Activated gamma-delta T cell treated with anti-CD3 and anti-CD28 coated beads, Interleukin-2, amount 50 U/mL, for 16 hours (primary cell): ENCODE measurements at places on chromosomes 4 and X.

DNA sequence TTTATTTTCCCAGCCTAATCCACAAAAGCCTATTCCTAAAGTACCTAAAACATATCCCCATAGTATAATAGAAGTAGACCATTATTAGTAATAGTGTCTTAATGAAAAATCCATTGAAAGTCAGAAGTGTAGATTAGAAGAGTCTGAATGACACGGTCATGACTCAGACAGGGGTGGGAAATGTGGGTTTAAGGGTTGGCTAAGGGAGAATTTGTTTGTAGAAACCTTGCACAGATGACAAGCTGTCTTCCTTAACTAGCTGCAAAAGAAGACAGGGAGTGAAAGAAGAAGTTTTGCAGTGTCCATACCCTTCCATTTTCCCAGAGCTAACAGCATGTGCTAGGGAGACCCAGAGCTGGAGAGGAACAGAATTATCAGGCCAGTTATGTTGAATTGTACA is 242.7 kb upstream of the ETNPPL start:
- no peak for DNase-seq

DNA sequence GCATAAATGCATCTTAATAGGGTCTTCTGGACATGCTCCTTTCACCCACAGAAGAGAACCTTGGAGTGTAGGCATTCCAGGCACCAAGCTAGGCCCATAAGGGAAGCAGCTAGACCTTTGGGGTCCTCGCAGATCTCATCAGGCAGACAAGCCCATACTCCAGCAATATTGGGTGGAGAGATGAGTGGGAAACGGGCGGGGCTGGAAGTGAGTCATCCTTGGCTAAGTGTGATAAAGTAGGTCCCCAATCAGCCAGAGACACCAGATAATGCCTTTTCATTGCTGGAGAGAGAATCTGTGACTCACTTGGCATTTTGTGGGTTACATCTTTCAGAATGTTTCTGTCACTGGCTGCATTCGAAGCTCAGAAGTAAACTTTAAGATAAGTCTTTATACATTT is 133.3 kb upstream of the MBNL3 start:
- peak; percentile 2 for DNase-seq

DNA sequence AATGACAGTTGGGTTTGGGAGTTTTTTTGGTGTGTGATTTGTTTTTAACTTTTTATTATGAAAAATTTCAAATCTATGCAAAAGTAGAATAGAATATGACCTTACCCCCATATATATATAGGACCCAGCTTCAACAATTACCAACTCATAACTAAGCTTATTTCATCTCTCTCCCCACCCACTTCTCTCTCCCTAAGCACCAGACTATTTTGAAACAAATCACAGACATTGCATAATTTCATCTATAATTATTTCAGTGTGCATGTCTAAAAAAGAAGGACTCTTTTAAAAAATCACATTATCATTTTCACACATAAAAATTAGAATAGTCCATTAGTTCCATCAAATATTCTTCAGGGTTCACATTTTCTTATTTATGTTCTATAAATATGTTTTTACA is 28.3 kb upstream of the NKX6-1 start:
- no peak for DNase-seq

DNA sequence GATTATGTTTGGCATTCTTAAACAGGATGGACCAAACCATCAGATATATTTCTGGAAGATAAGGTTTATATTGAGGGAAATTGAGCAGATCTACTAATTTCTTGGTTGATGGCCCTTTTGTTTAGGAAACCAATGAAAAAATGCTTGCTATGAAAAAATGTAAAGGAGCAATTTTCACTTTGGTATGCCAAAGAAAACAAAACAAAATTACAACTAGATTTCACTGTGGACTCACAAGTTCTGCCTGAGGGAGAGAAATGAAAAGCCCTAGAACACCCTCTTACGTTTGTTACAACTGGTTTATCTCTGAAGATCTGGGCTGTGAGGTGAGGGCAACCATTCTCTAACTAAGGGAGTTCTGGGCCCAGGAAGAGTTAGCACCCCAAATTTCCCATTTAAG is 122.5 kb upstream of the IL15 start:
- no peak for DNase-seq

DNA sequence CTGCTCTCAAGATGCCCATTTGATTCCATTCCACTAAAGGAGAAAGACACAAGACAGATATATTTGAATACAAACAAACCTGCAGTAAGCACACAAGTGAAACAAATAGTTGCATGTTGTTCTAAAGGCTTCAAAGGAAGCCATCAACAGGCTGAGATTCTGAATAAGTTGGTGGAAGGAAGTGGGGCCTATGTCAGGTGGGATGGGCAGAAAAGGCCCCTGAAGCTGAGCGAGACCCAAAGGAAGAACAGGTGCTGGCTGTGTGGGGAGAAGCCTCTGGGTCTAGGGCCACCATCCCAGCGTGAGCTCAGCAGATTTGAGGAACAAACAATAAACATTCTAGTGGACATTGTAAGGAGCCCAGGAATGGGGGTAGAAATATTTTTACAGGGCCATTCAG is 82.4 kb upstream of the PLAC8 start:
- DNase-seq = no peak

- DNase-seq = no peak
These were observed 37.5 kb downstream of the CBR4 start for GRCh38 chr4:168972596-168972995.

GRCh38 chr4:128983771-128984485 is 109.4 kb downstream of the SCLT1 start:
- DNase-seq = no peak

DNA sequence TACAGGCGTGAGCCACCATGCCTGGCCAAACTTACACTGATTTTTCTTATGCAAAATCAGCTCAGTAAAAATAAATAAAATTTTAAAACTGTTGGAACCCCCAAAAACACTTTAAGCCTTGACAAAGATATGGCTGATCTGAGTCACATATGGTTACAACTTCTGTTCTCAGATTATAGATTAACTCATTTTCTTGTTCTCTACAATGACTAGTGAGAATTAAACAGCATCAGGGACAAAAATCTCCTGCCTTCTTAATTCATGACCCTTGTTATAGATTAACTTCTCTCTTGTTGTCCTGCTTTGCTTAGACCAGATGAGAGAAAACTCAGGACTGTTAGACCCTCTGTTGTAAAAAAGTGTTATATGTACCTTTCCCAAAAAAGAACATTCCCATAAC is 24.2 kb upstream of the EXOC1L start:
- no peak for DNase-seq

DNA sequence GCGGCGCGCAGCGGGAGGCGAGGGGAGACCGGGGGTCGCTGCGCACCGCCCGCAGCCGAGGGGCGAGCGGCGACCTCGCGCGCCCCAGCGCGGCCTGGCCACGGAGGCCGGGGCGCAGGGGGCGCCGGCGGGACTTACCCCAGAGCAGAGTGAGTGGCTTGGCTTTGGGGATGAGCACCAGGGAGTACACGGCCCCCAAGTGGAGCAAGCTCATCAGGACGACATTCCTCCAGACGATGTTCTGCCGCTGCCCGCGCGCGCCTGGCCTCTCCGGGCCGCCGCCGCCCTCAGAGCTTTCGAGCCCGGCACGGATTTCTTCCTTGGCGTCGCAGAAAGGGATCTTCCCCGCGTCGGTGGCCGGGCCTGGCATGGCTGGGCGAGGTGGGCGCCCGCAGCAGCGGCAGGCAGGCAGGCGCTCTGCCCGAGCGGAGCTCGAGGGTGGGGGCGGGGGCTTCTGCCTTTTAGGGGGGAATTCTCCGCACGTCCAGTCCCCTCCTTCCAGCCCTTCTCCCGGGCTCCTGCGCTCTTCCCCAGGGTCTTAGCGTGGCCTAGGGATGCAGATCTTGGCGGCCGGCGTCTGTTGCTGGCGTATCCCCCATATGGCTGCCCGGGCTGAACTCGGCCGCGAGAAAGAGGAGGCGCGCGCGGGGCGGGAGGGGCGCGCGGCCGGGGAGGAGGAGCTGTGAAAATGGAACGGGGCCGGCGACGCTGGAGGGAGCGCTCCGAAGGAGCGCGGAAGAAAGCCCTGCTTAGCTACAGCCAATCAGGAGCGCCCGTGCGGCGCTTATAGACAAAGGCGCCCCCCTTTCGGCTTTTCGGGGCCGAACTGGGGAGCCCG is at the start of gene SCD5:
Gene SCD5 (minus strand): TSS at position 629 of the 838 bp plus-strand sequence. CDS start 259 bp downstream, at position 370.
- peak; percentile 37 for DNase-seq

DNA sequence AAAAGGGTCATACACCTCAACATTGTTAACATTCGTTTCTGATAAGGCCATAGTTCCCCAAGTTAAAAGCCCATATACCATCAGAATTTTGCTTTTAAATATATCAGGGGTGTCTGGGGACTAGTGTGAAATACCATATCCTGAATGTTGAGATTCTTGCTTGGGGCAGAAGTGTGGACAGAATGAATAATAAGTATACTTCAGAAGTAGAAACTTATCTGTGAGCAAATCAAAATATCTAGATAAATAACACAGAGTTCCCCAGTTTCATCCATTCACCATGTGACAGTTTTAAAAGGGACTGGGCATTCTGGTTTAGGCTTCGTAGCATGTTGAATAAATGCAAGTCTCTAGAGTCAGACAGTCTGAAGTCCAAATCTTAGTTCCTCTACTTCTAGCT is 110.5 kb downstream of the CHRNA9 start:
- no peak for DNase-seq

- DNase-seq = no peak
These were observed 3.9 kb downstream of the RUFY3 start for GRCh38 chr4:70725633-70726032.

GRCh38 chr4:56603297-56603696 is 77.8 kb downstream of the HOPX start:
- DNase-seq = no peak

GRCh38 chr4:123359449-123360315 is 36.9 kb upstream of the SPRY1 start:
- no peak for DNase-seq

DNA sequence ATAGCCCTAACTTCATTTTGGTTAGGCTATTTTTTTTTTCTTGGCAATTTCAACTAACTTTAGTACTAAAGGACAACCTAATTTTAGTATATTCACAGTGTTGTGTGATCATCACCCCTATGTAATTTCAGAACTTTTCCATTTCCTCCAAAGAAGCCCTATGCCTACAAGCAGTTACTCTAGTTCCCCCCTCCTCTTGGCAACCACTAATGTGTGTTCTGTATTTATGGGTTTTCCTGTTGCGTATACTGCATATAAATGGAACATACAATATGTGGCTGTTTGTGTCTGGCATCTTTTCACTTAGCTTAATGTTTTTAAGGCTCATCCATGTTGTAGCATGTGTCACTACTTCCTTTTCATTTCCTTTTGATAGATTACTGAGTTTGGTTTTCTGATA is 57.6 kb downstream of the N4BP2 start:
- no peak for DNase-seq

DNA sequence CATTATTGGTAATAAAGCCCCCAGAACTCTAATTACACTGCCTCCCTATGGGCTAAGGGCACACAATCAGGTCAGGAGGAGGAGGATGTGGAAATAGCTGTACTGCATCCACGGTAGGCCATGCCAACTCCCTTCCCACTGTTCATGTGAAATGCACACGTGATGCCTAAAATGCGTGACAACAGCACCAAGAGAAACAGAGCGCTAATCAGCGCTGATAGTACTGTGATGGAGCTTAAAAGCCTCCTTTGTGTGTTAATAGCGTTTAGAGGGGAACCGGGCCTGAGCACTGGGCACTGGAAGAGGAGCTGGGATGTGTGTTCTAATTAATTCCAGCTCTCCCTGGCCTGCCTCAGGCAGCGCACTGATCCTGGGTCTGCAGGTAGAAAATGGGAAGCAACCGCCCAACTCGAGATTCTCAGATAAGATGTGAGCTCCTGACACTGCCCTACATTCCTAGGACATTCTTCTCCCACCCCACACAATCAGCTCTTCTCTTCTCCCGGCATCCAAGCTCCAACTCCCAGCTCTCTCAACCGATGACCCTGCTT is 12.9 kb downstream of the DCTD start:
- no peak for DNase-seq

- no peak for DNase-seq
These were observed 304.5 kb upstream of the DIPK2B start for GRCh38 chrX:45505214-45505613.

DNA sequence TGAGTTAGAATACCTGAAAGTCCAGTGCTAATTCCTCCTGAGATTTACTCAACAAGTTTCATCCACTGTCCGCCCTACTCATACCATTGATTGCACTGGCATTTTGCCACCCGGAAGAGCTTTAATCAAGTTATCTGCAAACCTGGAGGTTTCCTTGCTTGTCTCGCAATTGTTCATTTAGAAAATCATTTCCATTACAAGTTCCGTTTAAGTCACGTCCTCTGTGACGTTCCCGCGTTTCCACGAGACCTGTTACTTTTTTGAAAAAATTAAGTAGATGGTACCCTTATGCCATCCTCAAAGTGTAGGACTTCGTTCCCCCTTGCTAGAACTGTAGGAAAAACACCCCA is 761 bp upstream of the FRYL start:
- DNase-seq = peak; percentile 21

DNA sequence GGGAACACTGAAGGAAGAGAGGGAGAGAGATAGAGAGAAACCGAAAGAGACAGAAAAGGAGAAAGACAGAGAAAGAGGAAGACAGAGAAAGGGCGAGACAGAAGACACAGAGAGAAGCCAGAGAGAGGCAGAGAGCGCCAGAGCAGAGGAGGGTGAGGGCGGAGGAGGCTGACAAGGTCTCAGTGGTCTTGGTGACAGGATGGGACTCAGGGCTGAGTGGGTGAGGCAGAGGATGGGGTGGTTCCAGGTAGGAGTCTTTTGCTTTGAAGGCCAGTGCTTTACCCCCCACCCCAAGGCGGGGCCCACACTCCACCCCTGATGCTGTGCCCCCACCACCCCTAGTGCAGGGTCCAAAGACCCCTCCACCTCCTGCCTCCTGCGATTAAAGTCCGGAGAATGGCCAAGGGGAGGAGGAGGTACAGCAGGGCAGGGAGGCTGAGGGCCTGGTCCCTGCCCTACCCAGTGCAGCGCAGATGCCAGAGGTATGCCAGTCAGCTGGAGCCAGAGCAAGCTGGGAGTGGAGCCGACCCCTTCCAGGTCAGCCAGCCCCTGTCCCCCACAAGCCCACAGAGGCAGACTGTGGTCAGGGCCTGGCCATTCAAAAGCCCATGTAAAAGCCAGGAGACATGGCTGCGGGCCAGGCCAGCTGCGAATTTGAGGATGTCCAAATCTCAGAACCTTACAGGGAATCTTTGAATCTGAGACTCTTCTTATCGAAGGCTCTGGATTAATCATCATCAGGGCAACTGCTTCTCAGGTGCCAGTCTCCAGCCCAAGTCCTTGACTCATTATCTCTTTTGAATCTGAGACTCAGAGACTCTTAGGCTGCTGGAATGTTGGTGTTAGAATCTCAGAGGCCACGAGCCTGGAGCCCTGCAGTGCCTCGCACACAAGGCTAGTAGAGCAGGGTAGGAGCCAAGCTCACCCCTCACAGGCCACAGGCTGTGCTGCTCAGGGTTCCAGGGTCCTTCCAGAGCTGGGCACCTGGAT is 758 bp downstream of the IQSEC2 start:
- no peak for DNase-seq

DNA sequence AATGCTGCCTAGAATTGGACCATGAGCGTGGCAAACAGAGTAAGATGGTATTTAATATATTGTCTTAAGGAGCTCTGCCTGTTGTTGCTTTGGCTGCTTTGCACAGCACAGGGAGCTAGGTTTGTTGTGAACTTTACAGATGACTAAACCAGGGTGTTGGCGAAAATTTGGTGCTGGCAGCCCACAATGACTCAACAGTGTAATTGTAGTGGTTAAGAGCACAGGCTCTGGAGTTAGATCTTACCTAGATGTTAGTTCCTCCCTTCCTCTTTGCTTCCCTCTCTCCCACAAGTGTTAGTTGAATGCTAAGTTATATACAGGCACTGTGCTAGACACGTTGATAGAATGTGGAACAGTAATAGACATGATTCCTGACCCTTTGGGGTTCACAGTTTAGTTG is 128.9 kb upstream of the TRPC5 start:
- no peak for DNase-seq

GRCh38 chr4:153771046-153771445 is 11.2 kb upstream of the RNF175 start:
- no peak for DNase-seq
